Activated CD8-positive, alpha-beta memory T cell treated with anti-CD3 and anti-CD28 coated beads for 36 hours (primary cell): ENCODE measurements at places on chromosomes 12 and 14. TPM values are rescaled to one million over a fixed set of nuclear protein-coding genes. Genes with fewer than 3 reads are reported as not detected.

Gene GPR33
- total RNA-seq, result not detected

Gene BDKRB2
- not detected for total RNA-seq

Gene B4GALNT1
- 3.2 TPM for total RNA-seq

Gene ETNK1
- total RNA-seq, result 75.6 TPM

Gene TROAP
- total RNA-seq, result 44.4 TPM

Gene OSGEP
- 54.0 TPM for total RNA-seq

Gene NINJ2
- total RNA-seq, result 2.1 TPM

Gene PLXNC1
- total RNA-seq, result 5.6 TPM

Gene PLEKHG3
- 4.5 TPM for total RNA-seq

Gene SLCO1B1
- not detected for total RNA-seq

Gene SPIC
- total RNA-seq, result not detected

Gene TAS2R14
- total RNA-seq, result 0.69 TPM

Gene ESR2
- total RNA-seq, result 2.0 TPM

Gene CLEC6A
- total RNA-seq, result not detected

Gene ENDOU
- total RNA-seq, result not detected

Gene RASSF3
- total RNA-seq, result 47.8 TPM

Gene FAM222A
- 2.1 TPM for total RNA-seq

Gene SMIM41
- not detected for total RNA-seq

Gene KLRC4
- total RNA-seq, result 7.6 TPM

Gene P2RX7
- total RNA-seq, result 5.0 TPM

Gene GPR132
- 42.8 TPM for total RNA-seq

Gene ZDHHC22
- total RNA-seq, result not detected

Gene TMCC3
- total RNA-seq, result 0.08 TPM

Gene SIX6
- not detected for total RNA-seq

Gene RGS6
- total RNA-seq, result 0.13 TPM

Gene CLEC14A
- total RNA-seq, result not detected

Gene ANG
- total RNA-seq, result 0.34 TPM

Gene DAAM1
- 9.4 TPM for total RNA-seq

Gene INHBE
- 1.1 TPM for total RNA-seq

Gene LRR1
- total RNA-seq, result 48.8 TPM

Gene CSRP2
- total RNA-seq, result 0.27 TPM

Gene FAM90A1
- 0.13 TPM for total RNA-seq

Gene OTOGL
- total RNA-seq, result not detected

Gene CMTM5
- not detected for total RNA-seq

Gene SIX1
- not detected for total RNA-seq

Gene KRT83
- total RNA-seq, result not detected

Gene CD69
- total RNA-seq, result 80.0 TPM

Gene TPH2
- total RNA-seq, result not detected

Gene MAP1LC3B2
- 1.3 TPM for total RNA-seq

Gene DEGS2
- 0.23 TPM for total RNA-seq

Gene REC8
- total RNA-seq, result 27.5 TPM

Gene TSHR
- not detected for total RNA-seq

Gene ITPR2
- total RNA-seq, result 28.6 TPM

Gene ABCC9
- not detected for total RNA-seq

Gene PAX9
- total RNA-seq, result not detected

Gene DGKA
- total RNA-seq, result 199 TPM

Gene LTBR
- total RNA-seq, result 1.2 TPM

Gene KLRD1
- 68.3 TPM for total RNA-seq

Gene SRRM4
- total RNA-seq, result not detected

Gene UNC119B
- total RNA-seq, result 29.8 TPM

Gene OR4K13
- not detected for total RNA-seq
